Right hindlimb (tissue), 1 donor: ENCODE measurements at places on chromosomes 6 and 20.

DNA sequence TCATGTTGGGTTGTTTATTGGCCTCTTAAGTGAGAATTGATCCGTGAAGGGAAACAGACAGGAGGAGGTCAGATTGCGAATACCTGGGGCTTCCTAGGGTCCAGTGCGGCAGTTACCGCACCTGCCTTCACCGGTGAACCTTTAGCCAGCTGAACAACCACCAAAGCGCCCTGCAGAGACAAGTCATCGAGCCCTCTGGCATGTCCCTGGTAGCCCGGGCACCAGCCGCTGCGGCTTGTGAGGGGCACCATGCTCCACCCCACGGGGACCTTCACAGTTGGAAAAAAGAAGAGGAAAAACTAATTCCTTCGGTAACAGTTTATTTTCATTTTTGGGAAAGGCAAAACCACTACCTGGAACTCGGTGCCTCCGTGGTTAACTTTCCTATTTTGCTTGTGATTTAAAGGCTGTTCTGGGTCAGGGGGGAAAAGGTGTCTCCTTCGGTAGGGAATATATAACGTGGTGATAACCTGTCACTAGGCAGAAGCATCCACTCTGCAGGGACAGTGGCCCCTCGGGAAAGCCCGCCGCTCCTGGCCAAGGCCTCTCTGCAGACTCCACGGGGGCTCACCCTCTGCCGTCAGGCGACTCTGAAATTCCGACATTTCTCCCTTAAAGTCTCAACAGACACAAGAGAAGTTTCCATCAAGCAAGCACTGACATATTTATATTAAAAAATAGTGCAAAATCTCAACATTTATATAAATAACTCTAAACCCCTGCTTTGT is 30.7 kb upstream of the ZBP1 start:
- DNase-seq, result peak; percentile 10

DNA sequence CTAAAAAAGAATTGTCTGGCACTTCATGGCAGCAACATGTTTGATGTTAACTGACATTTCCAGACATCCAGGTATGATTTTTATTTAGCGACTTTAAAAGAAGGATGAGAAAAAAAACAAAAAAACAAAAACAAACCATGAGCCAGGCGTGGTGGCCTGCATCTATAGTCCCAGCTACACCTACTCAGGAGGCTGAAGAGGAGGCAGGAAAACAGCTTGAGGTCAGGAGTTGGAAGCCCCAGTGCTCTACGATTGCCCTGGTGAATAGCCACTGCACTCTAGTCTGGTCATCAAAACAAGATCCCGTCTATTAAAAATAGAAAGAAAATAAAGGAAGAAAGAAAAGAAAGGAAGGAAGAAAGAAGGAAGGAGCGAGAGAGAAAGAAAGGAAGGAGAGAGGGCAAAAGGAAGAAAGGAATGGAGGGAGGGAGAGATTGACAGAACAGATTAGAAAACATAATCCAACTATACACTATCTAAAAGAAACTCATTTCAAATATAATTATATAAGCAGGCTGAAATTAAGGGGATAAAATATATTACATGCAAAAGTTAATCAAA is 141.6 kb downstream of the TRIM27 start:
- no peak for DNase-seq

GRCh38 chr6:105649192-105649591 is 246.3 kb upstream of the PREP start:
- DNase-seq, result no peak

GRCh38 chr6:53894091-53894490 is 99.3 kb downstream of the LRRC1 start:
- DNase-seq, result peak; percentile 61

- no peak for DNase-seq
Observed at GRCh38 chr20:36499211-36499610, 42.1 kb upstream of the MYL9 start.

GRCh38 chr6:11381801-11382513 is 149.5 kb upstream of the NEDD9 start:
- DNase-seq, result no peak

- no peak for DNase-seq
Observed at GRCh38 chr20:14259689-14260088, 77.7 kb downstream of the FLRT3 start.

- no peak for DNase-seq
Observed at GRCh38 chr6:84050408-84050807, 16.8 kb downstream of the MRAP2 start.

- DNase-seq, result no peak
Observed at GRCh38 chr6:88814909-88815308, 148.5 kb downstream of the RNGTT start.

DNA sequence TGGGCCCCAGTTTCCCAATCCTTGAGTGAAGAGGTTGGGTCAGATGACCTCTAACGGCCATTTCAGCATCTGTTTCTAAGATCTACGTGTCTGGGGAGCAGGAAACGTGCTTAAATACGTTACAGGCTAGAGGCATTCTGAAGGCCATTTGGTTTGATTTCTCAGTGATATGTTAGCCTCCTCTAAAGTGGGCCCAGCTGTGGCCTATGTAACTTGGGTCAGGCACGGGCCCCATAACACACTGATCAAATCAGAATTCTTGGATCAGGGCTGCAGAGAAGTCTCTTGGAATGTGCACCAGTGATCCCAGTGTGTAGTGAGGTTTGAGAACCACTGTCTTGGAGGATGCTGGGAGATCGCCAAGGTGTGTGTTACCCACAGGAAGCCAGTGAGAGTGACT is 36.1 kb upstream of the TGM3 start:
- no peak for DNase-seq

DNA sequence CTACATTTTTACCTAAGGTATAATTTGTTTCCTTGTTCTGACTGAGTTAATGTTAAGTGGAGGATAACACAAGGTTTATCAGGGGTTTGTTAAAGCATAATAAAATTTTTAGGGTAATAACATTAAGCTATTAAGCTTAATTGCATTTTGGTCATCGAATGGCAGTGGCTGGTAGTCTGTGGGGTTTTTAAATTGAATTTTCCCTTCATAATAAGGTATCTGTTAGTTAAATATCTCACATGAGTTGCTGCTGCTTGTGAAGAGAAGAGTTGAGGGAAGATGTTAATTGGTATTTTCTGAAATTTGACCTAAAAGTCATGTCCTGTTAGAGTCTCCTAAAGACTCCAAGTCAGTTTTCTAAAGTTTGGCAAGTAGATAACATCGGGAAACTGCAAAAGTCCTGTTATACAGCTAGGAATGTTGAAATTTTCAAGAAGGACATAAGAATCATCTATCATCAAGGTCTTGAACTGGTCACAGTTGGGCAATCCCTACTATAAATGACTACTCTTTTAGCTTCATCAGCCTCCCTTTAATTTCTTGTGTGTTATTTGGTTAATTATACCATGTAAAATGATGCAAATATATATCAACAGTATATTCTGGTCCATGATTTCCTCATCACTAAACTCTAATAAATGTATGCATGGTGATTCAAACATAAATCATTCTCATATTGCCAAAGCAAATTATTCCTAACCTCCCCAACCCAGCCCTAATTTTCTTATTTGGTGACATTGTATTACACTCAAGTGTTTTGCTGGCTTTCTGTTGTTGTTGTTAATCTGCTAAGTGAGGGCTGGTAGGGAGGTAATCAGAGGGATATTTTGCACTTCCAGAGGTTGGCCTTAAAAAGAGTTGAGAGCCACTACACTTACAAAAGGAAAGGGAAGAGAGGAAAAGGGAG is 64.0 kb downstream of the MAP3K5 start:
- no peak for DNase-seq

DNA sequence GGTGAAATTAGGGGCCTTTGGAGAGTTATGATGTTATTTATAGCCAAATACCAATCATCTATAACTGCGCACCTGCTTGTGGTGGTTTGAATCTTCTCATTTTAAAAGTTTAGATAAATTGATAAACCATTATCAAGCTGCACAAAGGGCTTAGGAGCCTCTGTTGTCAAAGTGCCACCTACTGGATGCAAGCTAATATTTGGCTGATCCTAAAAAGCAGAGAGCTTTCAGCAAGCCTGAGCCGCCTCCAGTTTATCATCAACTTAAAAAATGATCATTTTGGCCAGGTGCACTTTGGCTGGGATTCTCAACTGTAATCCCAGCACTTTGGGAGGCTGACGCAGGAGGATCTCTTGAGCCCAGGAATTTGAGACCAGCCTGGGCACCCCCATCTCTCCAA is 58.5 kb upstream of the ATXN1 start:
- no peak for DNase-seq

DNA sequence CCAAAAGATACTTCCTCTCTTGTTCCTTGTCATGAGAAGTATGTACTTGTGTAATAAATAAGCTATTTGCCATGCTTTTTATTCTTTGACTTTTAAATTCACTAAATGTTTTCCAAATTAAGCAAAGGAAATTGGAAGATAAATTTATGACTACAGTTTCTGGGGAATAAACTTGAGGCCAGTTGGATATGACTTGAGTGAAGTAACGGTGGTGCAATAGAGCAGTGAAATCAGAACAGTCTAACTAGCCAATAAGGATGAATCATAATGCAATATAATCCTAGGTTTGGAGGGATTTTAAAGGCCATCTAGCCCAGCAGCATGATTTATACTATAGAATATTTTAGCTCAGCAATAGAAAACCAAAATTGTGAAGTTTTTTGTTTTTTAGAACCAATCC is 183.8 kb upstream of the TCF21 start:
- no peak for DNase-seq

- no peak for DNase-seq
Observed at GRCh38 chr6:15786846-15787245, 124.0 kb upstream of the DTNBP1 start.

DNA sequence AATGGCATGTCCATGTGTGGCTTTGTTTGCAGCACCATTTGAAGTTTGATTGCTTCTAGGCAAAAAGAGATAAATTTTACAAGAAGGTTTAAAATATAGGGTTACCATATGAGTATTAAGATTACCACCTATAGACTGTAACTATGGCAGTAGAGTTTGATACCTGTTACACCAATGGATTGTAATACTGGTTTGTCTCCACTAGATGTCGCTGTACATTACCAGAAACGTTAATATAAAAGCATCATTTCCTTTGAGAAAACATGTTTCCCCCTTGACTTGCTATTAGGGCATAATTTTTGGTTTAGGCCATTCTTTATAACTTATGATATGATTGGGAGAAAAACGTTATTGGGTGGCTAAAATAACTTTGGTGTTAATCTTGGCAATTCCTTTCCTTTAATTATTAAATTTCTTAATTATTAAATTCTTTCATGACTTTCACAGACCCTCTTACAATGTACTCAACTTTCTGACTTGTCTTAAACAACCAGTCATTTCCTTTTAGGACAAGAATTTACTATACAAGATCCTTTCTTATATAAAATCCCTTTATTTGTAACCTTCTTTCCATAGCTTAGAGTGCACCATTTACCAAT is 42.8 kb downstream of the HLA-DPB1 start:
- DNase-seq, result no peak

- no peak for DNase-seq
Observed at GRCh38 chr6:155088856-155089255, 93.7 kb downstream of the TIAM2 start.

GRCh38 chr6:114934079-114934478 is 591.3 kb upstream of the HS3ST5 start:
- no peak for DNase-seq

- DNase-seq, result no peak
Observed at GRCh38 chr20:24816431-24816830, 132.6 kb upstream of the CST7 start.

GRCh38 chr6:15511248-15512125 is 151.3 kb downstream of the DTNBP1 start:
- no peak for DNase-seq

DNA sequence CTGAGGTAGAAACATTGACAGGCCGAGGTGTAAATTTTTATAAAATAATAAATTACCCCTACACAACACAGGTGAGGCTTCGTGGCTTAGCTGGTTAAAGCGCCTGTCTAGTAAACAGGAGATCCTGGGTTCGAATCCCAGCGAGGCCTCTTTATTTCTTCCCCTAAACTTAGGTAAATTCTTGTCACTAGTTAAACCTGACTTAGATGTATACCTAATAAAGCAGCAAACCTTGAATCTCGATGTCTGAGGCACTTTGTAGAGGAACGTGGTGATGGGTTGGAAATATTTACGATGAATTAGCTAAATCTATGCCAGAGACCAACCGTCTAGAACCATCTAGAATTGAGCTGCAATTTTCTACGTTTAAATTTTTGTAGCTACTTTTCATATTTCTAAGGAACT is 185.6 kb downstream of the OR2B2 start:
- no peak for DNase-seq

- DNase-seq, result no peak
Observed at GRCh38 chr6:2877960-2878359, 25.1 kb downstream of the SERPINB9 start.

- DNase-seq, result no peak
Observed at GRCh38 chr6:52230685-52231084, 13.6 kb downstream of the IL17F start.

DNA sequence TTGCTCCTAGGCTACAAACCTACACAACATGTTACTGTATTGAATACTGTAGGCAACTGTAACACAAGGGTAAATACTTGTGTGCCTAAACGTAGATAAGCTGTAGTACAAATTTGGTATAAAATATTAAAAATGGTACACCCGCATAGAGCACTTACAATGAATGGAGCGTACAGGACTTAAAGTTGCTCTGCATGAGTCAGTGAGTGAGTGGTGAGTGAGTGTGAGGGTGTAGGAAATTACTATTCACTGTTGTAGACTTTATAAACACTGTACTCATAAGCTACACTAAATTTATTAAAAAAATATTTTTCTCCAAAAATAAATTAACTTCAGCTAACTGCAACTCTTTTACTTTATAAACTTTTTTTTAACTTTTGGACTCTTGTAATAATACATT is 391.6 kb downstream of the ADGRB3 start:
- no peak for DNase-seq

- no peak for DNase-seq
Observed at GRCh38 chr6:7201444-7201731, 93.6 kb downstream of the RREB1 start.

GRCh38 chr6:101728956-101729355 is 335.4 kb downstream of the GRIK2 start:
- no peak for DNase-seq

DNA sequence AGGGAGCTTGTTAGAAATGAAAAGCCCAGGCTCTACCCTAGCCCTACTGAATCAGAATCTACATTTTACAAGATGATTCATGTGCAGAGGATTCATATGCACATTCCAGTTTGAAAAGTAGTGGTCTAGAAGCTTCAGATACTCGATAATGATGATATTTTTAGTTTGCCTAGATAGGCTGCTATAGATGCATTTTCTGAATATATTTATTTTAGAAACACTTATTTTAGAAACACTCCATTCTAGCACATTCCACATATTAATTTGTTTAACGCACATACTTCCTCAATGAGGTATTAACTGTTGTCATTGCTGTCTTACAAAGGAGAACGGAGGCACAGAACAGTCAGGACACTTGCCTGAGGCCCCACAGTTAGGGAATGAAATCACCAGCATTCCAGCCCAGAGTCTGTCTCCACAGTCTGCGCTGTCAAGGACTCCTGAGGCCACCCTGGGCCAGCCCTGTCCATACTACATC is 64.4 kb downstream of the SNAP25 start:
- DNase-seq, result no peak

DNA sequence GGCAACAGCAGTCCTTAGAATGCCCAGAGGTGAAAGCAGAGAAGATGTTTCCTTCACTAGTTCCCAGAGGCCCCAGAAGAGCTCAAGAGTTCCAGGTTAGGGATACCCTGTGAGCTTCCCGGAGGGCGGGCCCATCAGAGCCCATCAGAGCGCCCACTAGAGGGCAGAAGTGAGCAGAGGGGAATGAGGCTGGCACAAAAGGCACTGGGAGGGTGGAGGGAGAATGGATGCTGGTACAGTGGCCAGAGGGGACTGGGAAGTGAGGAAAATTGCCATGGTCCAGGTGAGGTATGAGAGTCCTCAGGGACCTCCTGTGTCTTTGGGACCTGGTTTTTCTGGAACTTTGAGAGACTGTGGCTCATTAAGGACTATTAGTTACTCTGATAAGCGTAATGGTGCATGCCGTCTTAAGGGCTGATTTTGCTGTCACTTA is 57.3 kb downstream of the LINC00237 start:
- no peak for DNase-seq
